ENCODE measurements at places on chromosomes 7 and 10. TPM values are rescaled to one million over a fixed set of nuclear protein-coding genes. Genes with fewer than 3 reads are reported as not detected.

SYT15B gene
- total RNA-seq: 4.2 TPM

SEMA3D gene
- 0.05 TPM for total RNA-seq

ADAM12 gene
- total RNA-seq: 5.7 TPM

ANKRD61 gene
- total RNA-seq: 0.38 TPM

MRPS33 gene
- 119 TPM for total RNA-seq

CPA4 gene
- total RNA-seq: 6.1 TPM

VSTM4 gene
- 0.50 TPM for total RNA-seq

SMO gene
- 19.3 TPM for total RNA-seq

CUBN gene
- 0.05 TPM for total RNA-seq

RBP4 gene
- total RNA-seq: 9.3 TPM

PTPN20 gene
- 4.5 TPM for total RNA-seq

CLDN4 gene
- total RNA-seq: 4.9 TPM

WNT8B gene
- not detected for total RNA-seq

ZNF398 gene
- total RNA-seq: 9.2 TPM

TAS2R38 gene
- not detected for total RNA-seq

PRSS37 gene
- total RNA-seq: not detected

UPK3B gene
- total RNA-seq: 17.4 TPM

LRRN3 gene
- 0.17 TPM for total RNA-seq

ANXA8L1 gene
- total RNA-seq: 85.5 TPM

MYL10 gene
- not detected for total RNA-seq

MAGI2 gene
- 0.40 TPM for total RNA-seq

RADIL gene
- total RNA-seq: 1.6 TPM

RPEL1 gene
- total RNA-seq: not detected

SH2D4B gene
- total RNA-seq: not detected

CYP3A7 gene
- not detected for total RNA-seq

MEOX2 gene
- total RNA-seq: not detected

TMEM196 gene
- total RNA-seq: not detected

OPALIN gene
- total RNA-seq: not detected

TMEM139 gene
- total RNA-seq: 1.1 TPM

GPNMB gene
- 2.0 TPM for total RNA-seq

SLK gene
- total RNA-seq: 39.6 TPM

HOXA10 gene
- 9.0 TPM for total RNA-seq

WNT2 gene
- not detected for total RNA-seq

SCIN gene
- 0.37 TPM for total RNA-seq

AKAP9 gene
- 14.8 TPM for total RNA-seq

HOXA9 gene
- 0.73 TPM for total RNA-seq

MMD2 gene
- total RNA-seq: not detected

SP8 gene
- total RNA-seq: not detected

GPR15LG gene
- total RNA-seq: not detected

EEPD1 gene
- total RNA-seq: 45.5 TPM

CELF2 gene
- total RNA-seq: 0.02 TPM

KCNIP2 gene
- total RNA-seq: 0.73 TPM

CYP26C1 gene
- total RNA-seq: not detected

CPA2 gene
- 0.08 TPM for total RNA-seq

TAX1BP1 gene
- total RNA-seq: 76.1 TPM

ADAM22 gene
- total RNA-seq: 0.14 TPM

ACHE gene
- 2.0 TPM for total RNA-seq

RBP3 gene
- not detected for total RNA-seq
